ENCODE measurements at places on chromosomes 16 and 17. TPM values are rescaled to one million over a fixed set of nuclear protein-coding genes. Genes with fewer than 3 reads are reported as not detected.

The UNC119 gene
- 26.8 TPM for total RNA-seq

The ZG16B gene
- 1.3 TPM for total RNA-seq

The CBFA2T3 gene
- total RNA-seq, result 0.43 TPM

The GRIN2A gene
- total RNA-seq, result 0.02 TPM

Data from A549 treated with GW870086 at 1 μM for 4 hours (cell line).